ENCODE measurements at places on chromosomes 1 and 21.

DNA sequence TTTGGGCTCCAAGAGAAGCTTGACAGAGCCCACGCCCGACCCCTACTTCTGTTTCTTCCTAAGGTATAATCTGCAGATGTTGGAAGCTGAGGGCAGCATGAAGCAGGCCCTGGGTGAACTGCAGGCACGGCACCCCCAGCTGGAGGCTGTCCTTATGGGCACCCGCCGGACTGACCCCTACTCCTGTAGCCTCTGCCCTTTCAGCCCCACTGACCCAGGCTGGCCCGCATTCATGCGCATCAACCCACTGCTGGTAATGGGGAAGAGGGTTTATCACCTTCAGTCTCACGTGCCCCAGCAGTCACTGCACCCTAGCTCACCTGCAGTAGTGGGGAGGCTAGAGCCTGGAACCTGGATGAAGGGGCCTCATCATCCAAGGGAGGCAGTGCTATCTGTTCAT, 3.1 kb upstream of the LENEP start:
- DNase-seq = no peak

DNA sequence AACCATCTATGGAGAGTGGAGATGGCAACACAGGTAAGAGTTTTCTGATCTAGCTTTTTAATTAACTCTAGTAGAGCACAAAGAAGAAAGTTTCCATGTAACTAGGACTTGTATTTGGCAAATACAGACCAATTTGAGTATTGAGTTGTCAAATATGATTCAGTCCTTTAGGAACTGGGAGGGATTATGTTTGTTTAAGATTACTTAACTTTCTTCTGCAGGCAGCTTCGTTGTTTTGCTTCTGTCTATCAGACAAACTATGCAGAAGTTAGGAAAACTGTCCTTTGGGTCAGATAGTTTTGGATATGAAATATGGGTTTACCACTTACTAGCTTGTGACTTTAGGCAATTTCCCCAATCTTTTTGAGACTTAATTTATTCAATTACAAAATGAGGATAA, 111.8 kb downstream of the POU2F1 start:
- no peak for DNase-seq

DNA sequence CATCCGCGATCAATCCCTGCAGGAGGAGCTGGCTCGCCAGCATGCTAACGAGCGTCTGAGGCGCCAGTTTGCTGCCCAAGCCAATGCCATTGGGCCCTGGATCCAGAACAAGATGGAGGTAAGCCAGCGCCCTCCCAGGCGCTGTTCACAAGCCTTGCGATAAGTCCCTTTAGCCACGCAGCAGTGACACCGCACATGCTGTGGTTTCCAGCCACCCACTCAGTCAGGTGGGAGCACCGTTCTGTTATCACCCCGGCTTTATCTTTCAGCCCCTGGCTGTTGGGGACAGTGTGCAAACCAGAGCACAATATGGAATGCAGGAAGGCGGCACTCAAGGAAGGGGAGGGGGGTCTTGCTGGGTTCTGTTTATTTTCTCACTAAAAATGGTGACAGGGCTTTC, 41.1 kb upstream of the MTR start:
- DNase-seq = no peak

DNA sequence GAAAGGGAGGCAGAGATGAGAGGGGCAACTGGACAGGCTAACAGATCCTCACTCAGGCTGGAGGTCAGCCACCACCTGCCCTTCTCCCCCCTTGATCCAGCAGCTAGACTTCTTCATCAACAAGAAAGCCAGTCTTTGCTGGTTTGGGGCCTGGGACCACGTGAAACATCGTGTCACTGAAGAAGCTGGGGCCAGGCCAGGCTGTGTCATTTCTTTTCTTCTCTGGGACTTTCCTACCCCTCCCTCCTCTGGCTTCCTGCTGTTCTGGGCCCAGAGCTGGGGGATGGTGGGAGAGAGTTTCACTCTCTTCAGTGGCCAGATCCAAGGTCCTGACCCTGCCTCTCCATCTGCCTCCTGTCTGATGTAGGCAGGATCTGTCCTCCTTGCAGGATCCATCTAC, 18.1 kb upstream of the SLC26A9 start:
- no peak for DNase-seq

GRCh38 chr1:44610527-44611148, 63.6 kb downstream of the TMEM53 start:
- DNase-seq = no peak

GRCh38 chr1:228873709-228874108, 138.4 kb downstream of the RHOU start:
- DNase-seq = no peak

DNA sequence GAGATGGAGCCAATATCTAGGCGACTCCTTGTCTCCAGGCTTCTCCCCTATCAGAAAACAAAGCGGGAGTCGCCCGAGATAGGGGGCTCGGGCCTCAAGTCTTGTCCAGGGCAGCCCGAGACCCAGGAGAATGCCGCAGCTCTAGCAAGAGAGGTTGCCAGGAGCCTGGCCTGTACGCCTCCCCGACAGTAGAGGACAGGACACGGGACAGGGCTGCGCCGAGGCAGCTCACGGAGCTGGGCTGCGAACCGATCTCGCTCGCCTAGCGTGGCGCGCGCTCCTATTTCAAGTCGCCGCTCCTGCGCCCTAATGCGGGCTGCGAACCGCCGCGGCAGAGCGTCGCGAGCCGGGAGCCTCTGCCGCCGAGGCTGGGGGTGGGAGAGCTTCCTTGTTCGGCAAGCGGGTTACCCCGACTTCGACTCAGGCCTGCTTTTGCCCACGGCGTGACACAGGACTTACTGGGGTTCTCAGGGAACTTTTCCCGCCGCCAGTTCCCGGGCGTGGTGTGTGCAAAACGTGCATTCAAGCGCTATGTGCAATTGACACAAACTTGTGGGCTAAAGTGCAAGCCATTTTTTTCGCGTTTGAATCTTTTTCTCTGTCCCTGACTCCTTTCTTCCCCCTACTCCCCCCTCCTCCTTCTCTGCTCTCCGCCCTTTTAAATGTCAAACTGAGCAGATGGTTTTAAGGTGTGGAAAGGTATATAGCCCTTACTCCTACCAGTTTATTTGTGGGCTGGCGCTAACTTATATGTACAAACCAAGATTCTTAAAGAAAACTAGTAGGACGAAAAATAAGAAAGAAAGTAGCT, 2.4 kb upstream of the PROX1 start:
- DNase-seq = no peak

DNA sequence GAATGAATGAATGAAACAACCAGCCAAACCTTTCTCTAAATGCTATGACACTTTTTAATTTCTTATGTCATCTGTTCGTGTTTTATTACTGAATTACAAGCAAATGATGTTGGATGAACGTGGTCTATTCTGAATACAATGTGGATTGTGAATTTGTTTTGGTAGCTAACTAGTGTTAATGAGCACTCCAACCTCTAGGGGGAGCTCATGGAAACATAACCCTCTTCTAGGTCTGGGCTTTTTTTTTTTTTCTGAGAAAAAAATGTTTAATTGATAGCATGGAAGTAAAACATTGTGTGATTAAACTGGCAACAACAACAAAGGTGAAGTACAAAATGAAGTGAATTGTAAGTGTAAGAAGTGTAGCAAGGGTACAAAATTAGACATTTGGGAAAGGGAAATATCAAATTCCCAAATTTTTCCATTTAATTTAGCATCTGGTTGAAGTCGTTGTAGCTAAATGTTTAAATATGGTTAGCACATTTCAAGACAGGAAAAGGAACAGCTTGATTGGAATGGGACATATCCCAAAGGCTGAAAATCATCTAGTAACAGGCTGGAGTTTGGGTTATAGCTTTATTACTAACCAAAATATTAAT, 42.6 kb upstream of the PTGS2 start:
- peak; percentile 37 for DNase-seq

- no peak for DNase-seq
Observed at GRCh38 chr1:221487781-221488524, 253.9 kb downstream of the DUSP10 start.

- no peak for DNase-seq
Observed at GRCh38 chr1:178969226-178969987, 56.3 kb upstream of the FAM20B start.

GRCh38 chr21:42426876-42427480, 23.3 kb downstream of the UBASH3A start:
- DNase-seq = no peak

- no peak for DNase-seq
Observed at GRCh38 chr1:195530961-195531360, 1077.3 kb downstream of the KCNT2 start.

GRCh38 chr1:116375887-116376728, 3.1 kb downstream of the ATP1A1 start:
- no peak for DNase-seq

DNA sequence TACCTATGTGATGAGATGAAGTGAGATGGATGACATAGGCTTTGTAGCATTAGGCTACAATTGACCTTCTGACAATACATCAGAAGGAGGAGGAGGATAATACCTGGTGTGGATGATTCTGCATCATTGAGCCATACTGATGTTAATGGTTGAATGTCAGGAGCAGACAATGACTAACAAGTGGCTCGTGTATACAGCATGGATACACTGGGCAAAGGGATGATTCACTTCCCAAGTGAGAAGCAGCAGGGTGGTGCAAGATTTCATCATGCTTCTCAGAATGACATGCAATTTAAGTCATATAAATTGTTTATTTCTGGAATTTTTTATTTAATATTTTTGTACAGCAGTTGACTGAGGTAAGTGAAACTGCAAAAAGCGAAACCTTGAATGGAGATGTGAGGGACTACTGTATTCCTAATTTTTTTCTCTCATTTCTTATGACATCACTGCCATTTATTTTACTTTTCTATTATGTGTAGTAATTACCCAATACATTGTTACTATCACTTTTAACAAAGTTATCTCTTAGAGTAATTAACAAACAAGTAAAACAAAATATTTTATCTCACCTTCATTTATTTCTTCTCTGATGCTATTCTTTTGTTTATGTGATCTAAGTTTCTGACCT, 34.4 kb upstream of the COP1 start:
- DNase-seq = no peak

DNA sequence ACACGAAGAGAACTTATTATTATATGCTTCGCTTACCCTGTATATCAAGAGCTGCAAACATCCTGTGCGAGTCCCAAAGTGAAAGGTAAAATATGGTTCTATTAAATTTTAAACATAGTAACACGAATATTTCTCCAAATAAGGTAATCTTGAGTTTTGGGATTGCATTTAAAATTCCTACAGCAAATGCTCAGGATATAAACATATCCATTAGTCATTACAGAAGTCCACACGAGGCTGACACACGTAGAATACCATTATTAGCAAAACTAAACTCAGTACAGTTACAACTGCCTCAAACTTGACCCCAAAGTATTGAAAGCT, 282 bp upstream of the LYPLAL1 start:
- DNase-seq = no peak

DNA sequence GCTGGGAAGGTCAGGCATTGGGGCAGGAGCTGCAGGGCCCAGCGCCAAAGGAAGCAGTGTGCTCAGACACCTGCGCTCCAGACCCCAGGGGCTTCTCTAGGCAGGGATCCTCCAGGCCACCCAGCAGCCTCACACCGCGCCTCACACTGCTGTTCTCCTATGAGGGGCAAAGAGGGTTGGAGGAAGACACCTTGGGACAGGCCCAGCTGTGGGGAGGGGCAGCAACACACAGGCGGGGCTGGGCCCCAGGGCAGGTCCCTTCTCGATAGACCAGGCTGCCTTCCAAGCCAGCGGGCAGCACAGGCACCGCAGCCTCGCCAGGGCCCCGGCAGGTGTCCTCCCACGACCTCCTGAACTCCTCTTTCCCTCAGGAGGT, 20.7 kb upstream of the PRSS38 start:
- no peak for DNase-seq

- DNase-seq = no peak
Observed at GRCh38 chr1:116710420-116711262, 43.1 kb upstream of the IGSF3 start.

DNA sequence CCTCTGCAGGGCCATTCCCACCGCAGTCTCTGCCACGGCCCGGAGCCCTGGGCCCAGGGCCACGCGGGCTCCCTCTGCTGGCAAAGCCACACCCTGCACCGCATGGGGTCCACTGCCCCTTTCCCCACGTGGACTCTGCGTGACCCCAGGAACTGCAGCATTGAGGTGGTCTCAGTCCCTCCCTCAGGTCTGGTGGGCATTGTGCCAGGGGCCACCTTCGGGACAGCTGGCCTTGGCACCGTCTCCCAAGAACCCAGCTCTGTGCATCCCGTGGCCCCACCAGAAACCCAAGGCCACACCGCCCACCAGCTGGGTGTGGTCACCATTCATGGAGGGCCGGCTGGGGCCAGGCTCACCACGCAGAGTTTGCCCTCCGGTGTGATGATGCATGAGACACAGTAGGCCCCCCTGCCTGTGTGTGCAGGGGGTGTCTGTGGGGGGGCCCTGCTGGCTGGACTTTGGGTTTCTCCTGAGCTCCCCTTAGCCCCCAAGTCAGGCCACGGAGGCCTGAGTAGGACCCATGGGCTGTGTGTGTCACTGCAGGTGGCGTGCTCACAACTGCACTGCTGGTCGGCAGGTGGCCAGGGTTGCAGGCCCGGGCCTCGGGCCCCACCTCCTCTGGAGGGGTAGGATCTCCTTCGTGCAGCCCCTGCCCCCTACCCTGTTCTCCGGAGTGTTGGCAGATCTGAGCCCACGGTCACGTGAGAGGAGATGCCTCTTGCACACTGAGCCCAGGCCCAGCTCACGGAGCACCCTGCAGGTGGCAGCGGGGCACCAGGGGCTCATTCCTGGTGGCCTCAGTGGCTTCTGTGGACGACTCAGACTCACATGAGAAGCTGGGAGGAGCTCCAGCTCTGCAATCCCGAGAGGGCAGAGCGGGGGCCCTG, 5.8 kb downstream of the VWA1 start:
- DNase-seq = peak; percentile 48

- no peak for DNase-seq
Observed at GRCh38 chr21:32735524-32735923, 7.7 kb upstream of the SYNJ1 start.

DNA sequence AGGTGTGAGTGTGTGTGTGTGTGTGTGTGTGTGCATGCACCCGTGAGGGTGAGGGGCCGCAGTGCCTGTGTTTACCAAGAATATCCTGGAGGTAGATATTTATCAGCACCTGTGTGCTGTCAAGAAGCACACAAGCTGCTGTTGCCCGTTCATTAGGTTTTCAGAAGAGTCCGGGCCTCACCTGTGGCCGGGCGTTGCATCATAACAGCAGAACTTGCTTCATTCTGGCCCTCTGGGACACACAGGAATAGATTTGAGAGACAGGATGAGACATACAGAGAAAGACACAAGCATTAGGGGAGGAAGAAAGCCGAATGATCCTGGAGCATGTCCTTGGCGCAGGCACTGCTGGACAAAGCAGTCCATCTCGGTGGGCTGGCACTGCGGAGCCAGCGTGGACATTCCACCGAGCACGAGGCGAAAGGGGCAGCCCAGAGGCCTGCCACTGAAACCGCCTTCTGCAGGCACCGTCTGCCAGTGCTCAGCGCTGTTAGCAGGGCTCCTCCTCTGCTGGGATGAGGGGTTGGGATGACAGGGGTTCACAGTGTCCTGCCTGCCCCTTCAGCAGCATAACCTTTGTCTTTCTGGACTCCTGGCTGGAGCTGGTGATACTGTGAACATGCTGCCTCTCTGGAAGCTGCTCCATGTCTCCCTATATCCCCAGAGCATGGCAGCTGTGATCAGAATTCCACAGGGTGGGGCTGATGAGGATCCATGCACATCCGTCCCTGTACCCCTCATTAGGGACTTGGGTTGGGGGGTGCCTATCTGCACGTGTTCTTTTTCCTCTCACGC, 81.1 kb downstream of the PEX14 start:
- peak; percentile 70 for DNase-seq
